ENCODE measurements at places on chromosomes 13 and 19.
A peak's percentile ranks its signal among the peaks of the same experiment; 100 is the strongest.

DNA sequence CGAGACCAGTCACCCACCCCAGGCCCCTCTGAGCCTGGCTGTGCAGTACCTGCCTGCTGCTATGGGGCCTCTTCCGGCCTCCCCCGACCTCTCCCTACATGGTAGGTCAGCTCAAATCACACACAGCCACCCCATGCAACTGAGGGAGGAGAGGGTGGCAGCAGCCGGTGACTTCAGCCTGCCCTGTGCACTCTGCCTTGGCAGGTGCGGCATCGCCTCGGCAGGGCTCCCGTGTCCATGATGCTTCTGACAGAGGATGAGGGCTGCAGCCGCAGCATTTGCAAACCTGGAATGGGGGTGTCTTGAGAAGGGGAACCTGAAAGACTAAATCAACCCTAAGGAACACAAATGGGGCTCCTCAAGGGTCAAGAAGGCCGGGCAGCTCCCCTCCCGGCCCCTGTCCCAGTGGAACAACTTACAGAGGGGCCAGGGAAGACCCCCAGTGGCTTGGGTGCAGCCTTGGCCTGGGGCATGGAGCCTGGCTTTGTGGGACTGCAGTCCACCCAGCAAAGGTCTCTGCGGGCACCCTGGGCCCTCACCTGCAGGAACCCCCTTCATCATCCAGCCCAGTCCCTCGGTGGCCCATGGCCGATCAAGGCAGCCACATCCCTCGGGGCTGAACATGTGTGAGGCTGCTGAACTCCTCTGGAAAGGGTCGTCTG is 6.7 kb downstream of the TEX29 start:
- DNase-seq: no peak

DNA sequence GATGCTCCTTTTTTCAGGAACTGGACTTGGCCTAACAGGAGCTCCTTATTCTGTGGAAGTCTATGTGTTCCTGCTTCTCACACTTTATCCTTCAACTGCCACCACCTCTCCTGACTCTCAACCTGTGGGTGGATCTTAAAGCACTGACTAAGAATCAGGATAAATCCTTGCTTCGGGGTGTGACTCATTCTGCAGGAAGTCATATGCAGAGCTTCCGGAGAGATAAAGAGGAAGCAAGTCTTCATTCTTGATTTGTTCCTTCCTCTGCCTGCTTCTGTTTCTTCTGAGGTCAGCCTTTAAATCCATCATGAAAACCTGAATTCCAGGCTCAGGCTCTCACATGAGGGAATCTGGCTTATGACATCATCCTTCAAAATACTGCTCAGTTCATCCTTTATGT is 137.1 kb upstream of the ATXN8OS start:
- DNase-seq: no peak

GRCh38 chr13:55577847-55578210 is 1562.9 kb upstream of the PRR20A start:
- DNase-seq: no peak

GRCh38 chr13:44116562-44117332 is 237.0 kb downstream of the LACC1 start:
- DNase-seq: no peak

DNA sequence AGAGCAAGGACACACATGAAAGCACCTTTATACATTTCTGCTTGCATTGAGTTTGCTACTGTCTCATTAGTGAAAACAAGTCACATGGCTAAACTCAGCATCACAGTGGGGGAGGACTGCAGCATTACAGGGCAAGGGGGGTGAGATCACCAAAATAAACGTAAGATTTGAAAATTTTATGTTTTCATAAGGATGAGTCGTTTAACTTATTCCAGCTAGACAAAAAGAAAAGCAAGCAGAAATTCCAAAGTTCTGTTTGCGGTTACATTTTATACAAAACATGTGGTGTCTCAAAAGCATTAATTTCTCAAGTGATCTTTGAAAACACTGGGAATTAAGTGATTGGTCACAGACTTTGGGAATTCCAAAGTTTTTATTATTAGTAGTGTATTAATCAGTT is 261.4 kb upstream of the RXFP2 start:
- no peak for DNase-seq

- DNase-seq: no peak
Observed at GRCh38 chr19:46147791-46148288, at the start of gene IGFL2. Gene IGFL2 (plus strand): TSS chr19:46148238. CDS start chr19:46148279, 41 bp downstream.

GRCh38 chr13:48901781-48902180 is 73.9 kb upstream of the FNDC3A start:
- no peak for DNase-seq

DNA sequence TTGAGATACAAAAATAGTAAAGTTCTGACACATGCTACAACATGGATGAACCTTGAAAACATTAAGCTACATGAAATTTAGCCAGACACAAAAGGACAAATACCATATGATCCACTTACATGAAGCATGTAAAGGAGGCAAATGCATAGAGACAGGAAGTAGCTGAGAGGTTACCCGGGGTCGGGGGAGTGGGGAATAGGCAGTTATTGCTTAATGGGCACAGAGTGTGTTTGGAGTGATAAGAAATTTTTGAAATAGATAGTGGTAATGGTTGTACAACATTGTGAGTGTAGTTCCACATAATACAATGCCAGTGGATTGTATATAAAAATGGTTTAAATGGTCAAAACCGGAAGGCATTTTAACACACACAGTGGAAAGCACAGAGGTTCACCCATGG is 4.3 kb downstream of the N4BP2L1 start:
- no peak for DNase-seq

- DNase-seq: no peak
Observed at GRCh38 chr19:54141356-54141755, 3.8 kb downstream of the CNOT3 start.

DNA sequence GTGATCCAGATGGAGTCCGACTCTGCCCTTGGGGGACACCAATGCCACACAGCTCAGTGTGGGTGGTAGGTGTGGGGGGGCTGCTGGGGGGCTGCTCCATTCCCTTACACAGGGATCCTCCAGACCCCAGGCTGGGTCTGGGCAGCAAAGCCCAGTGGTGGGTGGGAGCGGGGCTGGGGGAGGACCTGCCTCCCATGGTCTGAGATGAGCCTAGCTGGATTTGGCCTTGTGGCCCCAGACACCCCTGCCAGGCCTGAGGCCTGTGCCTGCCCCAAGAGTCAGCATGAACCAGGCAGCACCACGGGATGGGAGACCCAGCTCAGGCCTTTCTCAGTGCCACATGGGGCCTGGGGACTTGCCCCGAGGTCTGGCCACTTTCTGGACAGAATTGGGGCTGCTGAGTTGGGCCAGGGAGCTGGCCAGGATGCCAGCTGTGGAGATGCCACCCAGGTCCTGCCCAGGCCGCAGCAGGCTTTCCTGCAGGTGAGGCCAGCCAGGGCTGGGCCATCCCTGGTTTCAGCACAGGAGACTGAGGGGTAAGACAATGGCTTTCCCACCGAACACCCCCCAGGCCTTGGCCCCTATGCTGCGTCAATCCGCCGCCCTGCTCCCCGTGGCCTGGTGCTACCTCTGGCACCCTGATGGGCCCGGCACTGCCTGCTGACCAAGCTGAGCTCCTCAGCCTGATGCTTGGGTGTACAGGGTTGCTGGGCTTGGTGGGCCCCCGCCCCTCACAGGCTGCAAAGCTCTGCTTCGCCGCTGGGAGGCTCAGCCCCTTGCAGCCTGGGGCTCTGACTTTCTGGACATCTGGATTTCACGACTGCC is 24.2 kb downstream of the CEBPG start:
- DNase-seq: no peak

DNA sequence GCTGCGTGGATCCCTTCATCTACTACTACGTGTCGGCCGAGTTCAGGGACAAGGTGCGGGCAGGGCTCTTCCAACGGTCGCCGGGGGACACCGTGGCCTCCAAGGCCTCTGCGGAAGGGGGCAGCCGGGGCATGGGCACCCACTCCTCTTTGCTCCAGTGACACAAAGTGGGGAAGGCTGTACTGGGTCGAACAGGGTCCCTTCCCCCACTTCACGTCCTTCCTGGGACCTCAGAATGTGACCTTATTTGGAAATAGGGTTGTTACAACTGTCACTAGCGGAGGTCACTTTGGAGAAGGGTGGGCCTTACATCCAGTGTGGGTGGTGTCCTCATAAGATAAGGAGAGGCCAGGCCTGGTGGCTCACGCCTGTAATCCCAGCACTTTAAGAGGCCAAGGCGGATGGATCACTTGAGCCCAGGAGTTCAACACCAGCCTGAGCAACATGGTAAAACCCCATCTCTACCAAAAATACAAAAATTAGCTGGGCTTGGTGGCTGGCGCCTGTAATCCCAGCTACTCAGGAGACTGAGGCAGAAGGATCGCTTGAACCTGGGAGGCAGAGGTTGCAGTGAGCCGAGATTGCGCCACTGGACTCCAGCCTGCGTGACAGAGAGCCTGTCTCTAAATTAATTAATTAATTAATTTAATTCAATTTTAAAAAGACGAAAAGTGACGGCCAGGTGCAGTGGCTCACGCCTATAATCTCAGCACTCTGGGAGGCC is 1.8 kb downstream of the F2RL3 start:
- no peak for DNase-seq

DNA sequence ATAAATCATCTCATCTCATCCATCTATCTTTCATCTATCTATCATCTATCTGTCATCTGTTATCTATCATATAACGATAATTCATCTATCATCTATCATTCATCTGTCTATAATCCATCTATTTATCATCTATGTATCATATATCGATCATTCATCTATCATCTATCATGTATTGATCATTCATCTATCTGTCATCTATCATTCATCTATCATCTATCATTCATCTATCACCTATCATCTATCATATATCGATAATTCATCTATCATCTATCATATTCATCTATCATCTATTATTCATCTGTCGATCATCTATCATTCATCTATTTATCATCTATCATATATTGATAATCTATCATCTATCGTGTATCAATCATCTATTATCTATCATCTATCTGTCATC is 100.4 kb upstream of the ZNF492 start:
- DNase-seq: no peak

GRCh38 chr13:97267418-97268059 is 45.4 kb downstream of the MBNL2 start:
- DNase-seq: no peak

DNA sequence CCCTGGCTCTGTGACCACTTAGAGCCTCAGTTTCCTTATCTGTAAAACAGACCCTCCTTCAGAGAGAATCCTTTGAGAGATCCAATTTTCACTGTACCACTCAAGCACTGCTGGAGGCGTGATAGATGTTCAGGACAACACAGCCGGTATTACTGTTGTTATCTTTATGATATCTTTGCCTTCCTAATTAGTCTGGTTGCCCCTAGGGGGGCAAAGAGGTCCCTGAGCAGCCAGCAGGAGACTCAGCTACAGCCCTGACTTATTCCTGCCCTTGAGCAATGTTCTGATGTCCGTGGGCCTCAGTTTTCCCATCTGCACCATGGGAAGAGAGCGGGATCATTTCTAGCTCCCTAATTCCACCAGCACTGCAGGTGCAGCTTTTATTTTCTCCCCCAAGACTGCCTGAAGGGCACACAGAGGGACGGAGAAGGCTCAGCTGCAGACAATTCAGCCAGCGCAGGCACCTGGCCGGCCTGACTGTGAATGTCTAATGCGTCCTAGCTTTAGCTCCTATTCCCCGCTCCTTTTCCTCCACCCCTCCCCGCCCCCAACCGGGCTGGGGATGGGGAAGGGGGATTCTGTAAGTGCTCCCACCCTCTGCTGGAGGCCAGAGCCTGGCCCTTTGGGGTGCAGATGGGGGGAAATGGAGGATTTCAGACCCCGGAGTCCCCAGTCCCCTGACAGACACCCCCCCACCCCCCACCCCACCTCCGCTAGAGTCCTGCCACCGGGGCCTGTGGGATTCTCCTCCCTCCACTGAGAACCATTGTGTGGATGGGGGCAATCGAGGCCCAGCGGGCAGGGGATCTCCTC is 16.2 kb downstream of the TLE5 start:
- no peak for DNase-seq

GRCh38 chr13:24053519-24054251 is 106.8 kb upstream of the SPATA13 start:
- peak; percentile 53 for DNase-seq

DNA sequence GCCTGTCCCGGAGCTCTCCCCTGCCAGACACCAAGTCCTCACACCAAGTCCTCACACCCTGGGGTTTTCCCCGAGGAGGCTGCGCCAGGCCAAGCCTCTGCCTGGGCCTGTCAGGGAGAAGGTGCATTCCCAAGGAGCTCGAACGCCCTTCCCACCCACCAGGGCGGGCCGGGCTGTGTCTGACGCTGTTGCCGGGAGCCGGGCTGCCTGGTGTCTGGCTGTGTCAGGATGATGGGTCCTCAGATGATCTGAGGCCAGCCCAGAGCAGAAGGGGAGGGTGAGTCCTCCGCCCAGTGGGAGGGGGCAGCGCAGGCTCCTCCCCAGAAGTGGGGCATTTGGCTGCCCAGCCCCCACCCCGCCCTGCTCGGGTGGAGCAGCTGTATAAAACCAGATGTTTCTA is 2.3 kb upstream of the HAS1 start:
- no peak for DNase-seq

GRCh38 chr19:55339889-55340783 is 460 bp downstream of the KMT5C start:
- no peak for DNase-seq

GRCh38 chr13:98965325-98965724 is 12.5 kb downstream of the DOCK9 start:
- DNase-seq: no peak

DNA sequence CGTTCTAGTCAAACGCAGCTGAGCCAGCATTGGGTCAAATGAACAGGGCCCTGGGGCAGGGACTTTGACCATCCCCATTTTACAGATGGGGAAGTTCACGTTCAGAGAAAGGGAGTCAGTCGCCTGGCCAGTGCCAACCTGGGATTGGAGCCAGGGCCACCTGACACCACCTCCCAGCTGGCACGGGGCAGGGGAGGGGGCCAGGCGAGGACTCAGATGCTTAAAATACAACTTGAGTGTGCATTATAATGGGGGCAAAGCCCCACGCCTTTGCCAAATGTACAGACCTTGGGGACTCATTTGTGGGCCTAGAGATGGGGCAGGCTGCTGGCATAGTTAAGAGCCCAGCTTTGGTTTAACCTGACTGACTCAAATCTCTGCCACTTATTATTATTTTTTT is 14.6 kb downstream of the PRR12 start:
- no peak for DNase-seq

DNA sequence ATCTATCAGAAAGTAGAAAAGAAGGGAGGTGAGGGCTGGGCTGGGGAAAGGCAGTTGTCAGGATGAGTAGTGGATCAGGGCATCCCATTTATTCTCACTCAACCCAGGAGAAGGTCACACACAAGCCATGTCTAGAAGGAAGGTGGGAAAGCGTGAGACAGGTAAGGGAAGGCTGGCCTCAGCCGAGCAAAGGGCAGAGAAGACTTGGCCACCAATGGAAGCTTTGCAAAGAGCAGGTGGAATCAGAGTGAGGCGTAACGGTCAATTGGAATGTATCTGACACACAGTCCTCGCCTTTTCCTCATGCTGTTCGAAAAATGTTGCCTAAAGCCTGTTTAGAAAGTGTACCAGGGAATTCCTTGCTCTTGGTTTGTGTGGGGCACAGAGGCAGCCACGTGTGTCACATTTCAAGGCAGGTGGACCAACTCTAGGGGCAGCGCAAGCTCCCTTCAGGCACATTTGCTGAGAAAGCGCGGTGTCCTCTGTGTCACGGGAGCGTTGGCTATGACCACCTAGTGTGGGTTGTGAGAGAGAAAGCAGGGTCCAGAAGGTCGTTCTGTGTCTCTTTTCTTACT is 118.8 kb upstream of the SPATA13 start:
- DNase-seq: no peak

- no peak for DNase-seq
Observed at GRCh38 chr19:56637976-56638555, 4.9 kb upstream of the SMIM17 start.

All from stimulated activated naive CD4-positive, alpha-beta T cell treated with Interleukin-2 at 50 U/mL for 16 hours (primary cell).